ENCODE measurements at places on chromosomes 16 and 17. TPM values are rescaled to one million over a fixed set of nuclear protein-coding genes. Genes with fewer than 3 reads are reported as not detected.
A peak's percentile ranks its signal among the peaks of the same experiment; 100 is the strongest.

CTRL gene
- 2.5 TPM for total RNA-seq

MEFV gene
- not detected for total RNA-seq

GNGT2 gene
- not detected for total RNA-seq

- peak overlapping the region; percentile 65 for H3K27ac ChIP-seq
- H3K4me1 ChIP-seq, result peaks cover 10% of the 10 kb centered on the region
- peak; percentile 36 for DNase-seq
- H3K36me3 ChIP-seq, result no peaks in the 10 kb centered on the region
These were observed 48.7 kb upstream of the WSB1 start for GRCh38 chr17:27245230-27245696.

ZPBP2 gene
- not detected for total RNA-seq

- peaks cover 38% of the 10 kb centered on the region for H3K4me1 ChIP-seq
- no peaks in the 10 kb centered on the region for H3K27me3 ChIP-seq
- no peaks in the 10 kb centered on the region for H3K36me3 ChIP-seq
- no peak for DNase-seq
These were observed 43.7 kb downstream of the TMEM132E start for GRCh38 chr17:34622862-34623623.

UNC45B gene
- not detected for total RNA-seq

IL21R gene
- 0.55 TPM for total RNA-seq

DNA sequence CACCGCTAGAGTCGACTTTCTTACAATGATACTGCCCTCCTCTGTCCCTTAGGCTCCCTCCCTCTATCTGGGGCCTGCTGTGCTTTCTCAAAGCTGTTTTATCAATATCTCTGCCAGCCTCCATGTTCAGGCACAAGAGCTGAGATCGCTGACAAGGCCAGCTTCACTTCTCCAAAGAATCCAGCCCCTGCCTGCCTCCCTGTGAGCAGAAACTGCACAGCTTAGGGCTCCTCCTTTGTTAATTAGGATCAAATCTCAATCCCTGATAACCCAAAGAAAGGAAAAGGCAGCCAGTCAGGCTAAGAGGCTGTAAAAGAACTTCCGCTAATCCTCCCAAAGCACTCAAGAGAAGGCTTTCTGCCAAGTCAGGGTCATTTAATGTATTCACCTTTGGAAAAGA, 616.0 kb upstream of the CDH11 start:
- H3K4me3 ChIP-seq, result no peak overlapping the region
- no peaks in the 10 kb centered on the region for H3K27me3 ChIP-seq
- H3K27ac ChIP-seq, result no peak overlapping the region
- peaks cover 14% of the 10 kb centered on the region for H3K4me1 ChIP-seq
- no peak for DNase-seq
- no peaks in the 10 kb centered on the region for H3K36me3 ChIP-seq

DNA sequence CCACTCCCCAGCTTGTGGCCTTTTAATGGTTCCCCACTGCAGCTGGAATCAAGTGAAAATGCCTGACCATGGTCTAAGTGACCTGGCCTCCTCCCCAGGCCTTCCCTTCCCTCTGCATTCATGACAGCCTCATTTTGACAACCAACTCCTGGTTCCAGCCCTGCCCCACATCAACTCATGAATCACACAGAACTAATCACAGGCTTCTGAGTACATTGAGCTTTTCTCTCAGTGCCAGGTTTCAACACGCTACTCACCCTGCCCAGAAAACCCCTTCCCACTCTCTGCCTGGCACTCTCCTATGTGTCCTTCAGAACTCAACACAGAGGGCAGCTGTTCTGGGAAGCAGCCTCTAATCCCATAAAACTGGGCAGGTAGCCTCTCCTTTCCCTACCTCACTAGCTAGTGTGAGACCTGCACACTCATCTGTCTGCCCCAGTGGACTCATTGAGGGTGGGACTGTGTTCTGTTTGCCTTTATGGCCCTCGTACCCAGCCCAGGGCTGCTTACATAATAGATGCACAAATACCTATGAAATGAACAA, 313.6 kb downstream of the GRIN2A start:
- no peak overlapping the region for H3K27ac ChIP-seq
- H3K4me3 ChIP-seq, result no peak overlapping the region
- no peaks in the 10 kb centered on the region for H3K4me1 ChIP-seq

GRCh38 chr16:3938471-3938842, 57.9 kb upstream of the CREBBP start:
- H3K4me3 ChIP-seq, result no peak overlapping the region
- H3K27ac ChIP-seq, result no peak overlapping the region
- DNase-seq, result no peak
- no peaks in the 10 kb centered on the region for H3K27me3 ChIP-seq
- peaks cover 3% of the 10 kb centered on the region for H3K4me1 ChIP-seq

DNA sequence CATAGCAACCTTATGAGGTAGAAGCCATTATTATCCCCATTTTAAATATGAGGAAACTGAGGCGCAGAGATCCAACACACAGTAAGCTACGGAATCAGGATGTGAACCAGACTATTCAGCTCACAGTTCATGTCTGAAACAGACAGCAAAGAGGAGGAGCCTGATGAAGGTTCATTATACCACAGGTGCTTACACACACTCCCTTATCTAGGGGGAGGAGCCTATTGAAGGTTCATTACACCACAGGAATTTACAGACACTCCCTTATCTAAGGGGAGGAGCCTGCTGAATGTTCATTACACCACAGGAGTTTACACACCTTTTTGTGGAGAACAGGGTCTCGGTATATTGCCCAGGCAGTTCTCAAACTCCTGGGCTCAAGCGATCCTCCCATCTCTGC, 21.9 kb downstream of the C16orf95 start:
- peaks cover 5% of the 10 kb centered on the region for H3K36me3 ChIP-seq
- no peak for DNase-seq
- peaks cover 5% of the 10 kb centered on the region for H3K4me1 ChIP-seq
- H3K27ac ChIP-seq, result no peak overlapping the region
- no peaks in the 10 kb centered on the region for H3K27me3 ChIP-seq
- H3K4me3 ChIP-seq, result no peak overlapping the region

Measured in neural crest cell (in vitro differentiated cells).